Retina (tissue), 1 donor: ENCODE measurements at places on chromosomes 11 and 22.
A peak's percentile ranks its signal among the peaks of the same experiment; 100 is the strongest.

DNA sequence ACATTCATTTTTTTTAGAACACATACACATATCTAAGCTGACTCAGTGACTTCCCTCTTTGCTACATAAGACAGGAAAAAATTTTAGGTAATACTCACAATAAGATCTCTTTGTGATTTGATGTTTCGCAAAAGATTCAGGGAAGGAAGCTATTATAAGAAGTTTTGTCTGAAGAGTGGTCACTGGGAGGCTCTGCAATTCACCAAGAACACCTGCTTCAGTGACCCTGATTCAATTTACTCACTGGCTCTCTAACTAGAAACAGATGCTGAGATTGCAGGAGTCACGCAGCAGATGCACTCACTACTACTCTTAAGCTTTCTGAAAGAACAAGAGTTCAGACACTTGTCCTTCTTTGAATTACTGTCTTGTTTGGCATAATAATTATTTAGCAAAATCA is 193.6 kb upstream of the DDI1 start:
- peak; percentile 11 for DNase-seq

DNA sequence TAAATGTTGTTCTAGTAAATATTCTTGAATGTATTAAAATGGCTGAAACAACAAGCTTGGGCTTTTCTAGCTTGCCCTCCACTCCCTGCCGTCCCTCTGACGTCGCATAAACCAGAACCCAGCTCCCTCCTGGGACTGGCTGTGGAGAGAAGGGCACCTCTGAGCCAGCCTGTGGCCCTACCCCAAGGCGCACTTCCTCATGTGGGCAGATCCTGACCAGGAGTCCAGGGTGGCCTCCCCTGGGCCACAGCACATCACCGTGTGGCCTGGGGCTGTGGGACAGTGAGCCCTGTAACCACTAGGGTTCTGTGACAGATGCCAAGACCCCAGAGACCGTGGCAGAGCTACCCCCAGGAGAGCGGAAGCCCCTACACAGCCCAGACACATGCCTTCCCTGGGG is 10.2 kb upstream of the ADORA2A start:
- no peak for DNase-seq

DNA sequence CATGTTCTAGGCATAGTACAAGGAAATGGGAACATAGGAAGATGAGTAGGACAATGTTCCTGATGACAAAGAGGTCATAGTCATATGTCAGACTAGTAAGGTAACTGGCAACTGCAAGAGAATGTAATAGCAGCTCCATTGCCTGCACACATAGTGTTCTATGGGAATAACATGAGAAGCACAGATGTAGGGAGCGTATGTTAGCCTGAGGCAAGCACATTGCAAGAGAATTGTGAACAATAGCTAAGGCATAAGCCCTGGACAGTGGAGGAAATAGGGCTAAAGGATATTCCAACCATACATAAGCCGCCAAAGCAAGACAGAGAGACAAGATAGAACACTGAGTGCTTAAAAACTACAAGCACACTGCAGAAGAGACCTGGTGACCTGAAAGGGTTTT is 1017.0 kb upstream of the TENM4 start:
- peak; percentile 20 for DNase-seq

- peak; percentile 25 for DNase-seq
Observed at GRCh38 chr11:27705873-27706820, 5.9 kb upstream of the BDNF start.

- DNase-seq: peak; percentile 20
Observed at GRCh38 chr11:10379022-10379421, 74.1 kb downstream of the ADM start.
